NCI-H1694 (cell line): ENCODE measurements at places on chromosomes 6 and 20.

- no peak for DNase-seq
Observed at GRCh38 chr6:6357032-6357431, 36.6 kb upstream of the F13A1 start.

DNA sequence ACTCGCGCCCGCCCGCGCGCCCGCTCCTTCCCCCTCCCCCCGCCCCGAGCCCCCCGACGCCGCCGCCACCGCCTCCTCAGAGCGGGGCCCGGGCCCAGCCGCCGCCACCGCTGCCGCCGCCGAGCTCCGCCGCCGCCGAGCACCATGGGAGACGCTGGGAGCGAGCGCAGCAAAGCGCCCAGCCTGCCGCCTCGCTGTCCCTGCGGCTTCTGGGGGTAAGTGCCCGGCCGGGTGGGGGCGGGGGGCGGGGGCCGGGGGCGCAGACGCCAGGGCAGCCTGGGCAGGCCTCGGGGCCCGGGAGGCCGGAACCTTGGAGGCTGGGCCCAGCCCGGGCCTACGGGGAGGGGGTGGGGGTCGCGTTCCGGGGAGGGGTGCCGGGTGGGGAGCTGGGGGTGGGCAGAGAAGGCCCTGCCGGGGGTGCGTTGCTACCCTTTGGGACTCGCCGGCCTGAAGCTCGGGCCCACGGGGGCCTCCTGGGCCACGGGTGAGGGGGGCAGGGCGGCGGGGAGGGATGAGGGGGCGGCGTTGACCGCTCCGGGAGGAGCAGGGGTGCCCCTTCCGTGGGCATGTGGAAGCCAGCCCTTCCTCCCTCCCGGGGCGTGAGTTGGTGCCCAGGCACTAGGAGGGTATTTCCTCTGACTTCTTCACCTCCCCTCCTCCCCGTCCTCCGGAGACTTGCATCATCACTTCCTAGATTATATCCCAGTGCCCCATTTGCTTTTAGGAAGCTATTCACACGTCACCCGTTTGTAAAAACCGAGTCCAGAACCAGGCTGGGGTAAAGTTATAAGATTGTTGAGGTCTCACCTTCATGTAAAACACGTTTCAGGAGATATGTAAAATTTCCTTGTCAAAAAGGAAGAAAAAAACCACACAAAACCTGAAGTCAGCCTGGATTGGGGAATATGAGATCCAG lies 533 bp downstream of the ZFAND3 start:
- no peak for DNase-seq

GRCh38 chr20:40254023-40254772 lies 434.8 kb downstream of the MAFB start:
- no peak for DNase-seq

DNA sequence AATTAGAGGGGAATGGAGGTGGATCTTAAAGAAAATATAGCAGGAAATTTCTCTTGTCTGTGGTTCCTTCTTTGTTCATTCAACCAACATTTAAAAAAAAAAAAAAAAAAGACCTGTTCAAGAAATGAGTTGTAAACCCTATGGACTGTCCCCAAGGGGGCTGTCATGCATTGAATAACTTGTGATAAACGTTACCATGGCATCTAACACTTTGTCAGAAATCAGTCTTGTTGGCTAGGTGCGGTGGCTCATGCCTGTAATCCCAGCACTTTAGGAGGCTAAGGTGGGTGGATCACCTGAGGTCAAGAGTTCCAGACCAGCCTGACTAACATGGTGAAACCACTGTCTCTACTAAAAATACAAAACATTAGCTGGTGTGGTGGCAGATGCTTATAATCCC lies 381.7 kb downstream of the BCKDHB start:
- no peak for DNase-seq

DNA sequence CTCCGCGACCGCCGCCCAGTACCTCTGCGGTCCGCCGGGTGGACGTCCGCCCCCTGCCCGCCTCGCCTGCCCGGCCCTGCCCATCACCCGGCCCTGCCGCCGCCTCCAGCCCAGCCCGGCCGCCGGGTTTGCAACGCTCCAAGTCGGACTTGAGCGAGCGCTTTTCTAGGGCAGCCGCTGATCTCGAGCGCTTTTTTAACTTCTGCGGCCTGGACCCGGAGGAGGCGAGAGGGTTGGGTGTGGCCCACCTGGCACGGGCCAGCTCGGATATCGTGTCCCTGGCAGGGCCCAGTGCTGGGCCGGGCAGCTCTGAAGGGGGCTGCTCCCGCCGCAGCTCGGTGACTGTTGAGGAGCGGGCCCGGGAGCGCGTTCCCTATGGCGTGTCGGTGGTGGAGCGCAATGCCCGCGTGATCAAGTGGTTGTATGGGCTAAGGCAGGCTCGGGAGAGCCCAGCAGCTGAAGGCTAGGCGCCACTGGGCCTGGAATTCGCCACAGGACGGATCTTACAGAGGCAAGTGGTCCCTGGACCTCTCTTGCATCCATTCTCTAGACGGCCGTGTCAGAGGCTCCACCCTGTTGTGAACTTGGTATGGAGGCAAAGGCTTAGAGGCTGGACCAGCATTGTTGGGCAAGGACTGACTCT lies 11.8 kb downstream of the FAM110A start:
- no peak for DNase-seq

GRCh38 chr6:93684339-93684738 lies 265.0 kb upstream of the EPHA7 start:
- no peak for DNase-seq

- DNase-seq: no peak
Observed at GRCh38 chr20:58899512-58899911, 47.0 kb downstream of the GNAS start.

GRCh38 chr6:167350275-167350696 lies 25.4 kb downstream of the TTLL2 start:
- no peak for DNase-seq

DNA sequence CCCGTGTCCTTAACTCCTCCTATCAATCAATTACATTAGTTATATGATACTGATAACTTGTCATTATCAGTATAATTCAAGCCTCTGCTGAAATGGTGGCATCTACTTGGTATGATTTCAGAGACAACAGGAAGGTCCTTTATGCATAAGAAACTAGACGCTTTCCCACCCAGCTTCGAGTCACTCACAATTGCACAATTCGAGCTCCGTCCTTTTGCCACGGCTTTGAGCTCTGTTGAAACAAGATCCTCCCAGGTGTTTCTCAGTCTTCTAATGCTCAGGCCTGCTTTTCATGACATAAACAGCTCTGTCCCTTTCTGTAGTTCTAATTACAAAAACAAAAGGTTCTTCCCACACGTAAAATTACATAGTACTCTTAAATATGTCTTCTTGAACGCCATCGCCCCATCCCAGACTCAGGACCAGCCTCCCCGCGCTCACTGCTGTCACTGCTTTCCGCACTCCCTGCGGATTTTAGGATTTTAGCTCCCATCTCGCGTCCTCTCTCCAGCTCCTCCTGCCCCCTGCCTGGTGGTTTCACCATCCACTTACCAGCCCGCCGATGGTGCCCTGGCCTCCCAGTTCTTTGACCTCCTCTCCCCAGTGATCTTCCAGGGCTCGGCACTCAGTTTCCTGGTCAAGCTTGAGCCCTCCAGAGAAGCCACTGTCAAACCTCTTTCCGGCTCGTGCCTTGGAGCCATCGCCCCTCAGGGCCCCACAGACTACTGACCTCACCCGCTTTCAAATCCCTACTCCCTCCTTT lies 23.2 kb upstream of the PNPLA1 start:
- DNase-seq: no peak

- DNase-seq: no peak
Observed at GRCh38 chr6:119259027-119259426, 90.5 kb downstream of the MAN1A1 start.

GRCh38 chr6:104521176-104521575 lies 338.5 kb downstream of the HACE1 start:
- no peak for DNase-seq

DNA sequence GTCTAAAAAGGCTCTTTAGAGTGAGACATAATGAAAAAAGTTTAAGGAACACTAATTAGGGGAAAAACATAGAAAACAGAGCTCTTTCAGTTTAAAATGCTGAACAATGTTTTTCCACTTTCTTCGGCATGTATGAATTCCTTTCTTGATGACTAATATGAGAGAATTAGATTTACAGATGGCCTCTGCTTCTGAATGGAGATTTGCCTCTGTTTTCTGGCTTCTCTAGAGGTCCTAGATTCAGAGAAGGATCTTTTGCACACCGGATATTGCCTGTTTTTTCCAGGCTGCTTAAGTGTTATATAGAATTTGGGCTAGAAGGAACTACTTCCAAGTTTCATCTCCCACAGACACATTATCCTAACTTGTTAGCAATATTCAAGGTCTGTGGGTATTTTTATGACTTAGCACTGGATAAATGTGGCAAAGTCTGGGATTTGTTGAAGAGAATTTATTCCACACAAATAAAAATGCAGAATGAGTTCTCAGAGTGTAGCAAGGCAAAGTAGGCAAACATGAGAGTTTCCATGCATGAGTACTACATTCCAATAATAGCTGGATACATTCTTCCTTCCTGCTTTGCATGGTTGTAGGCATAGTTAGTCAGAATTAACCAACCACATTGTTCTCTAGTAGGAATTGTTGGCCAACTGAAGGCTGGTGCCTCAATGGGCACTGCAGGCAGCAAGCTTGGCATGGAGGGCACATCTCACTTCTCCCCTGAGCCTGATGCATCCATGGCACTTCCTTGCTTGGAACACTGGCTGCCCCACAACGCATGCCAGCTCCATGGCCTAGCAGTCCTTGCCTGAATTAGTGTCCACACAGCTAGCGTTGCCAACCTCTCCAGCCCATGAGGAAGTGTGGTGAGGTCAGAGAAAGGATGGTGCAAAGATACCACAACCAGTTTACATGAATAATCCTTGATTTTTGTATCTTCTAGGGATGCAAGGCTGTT lies 224.2 kb downstream of the CLIC5 start:
- DNase-seq: no peak

GRCh38 chr6:154218301-154218700 lies 138.3 kb downstream of the IPCEF1 start:
- DNase-seq: no peak

DNA sequence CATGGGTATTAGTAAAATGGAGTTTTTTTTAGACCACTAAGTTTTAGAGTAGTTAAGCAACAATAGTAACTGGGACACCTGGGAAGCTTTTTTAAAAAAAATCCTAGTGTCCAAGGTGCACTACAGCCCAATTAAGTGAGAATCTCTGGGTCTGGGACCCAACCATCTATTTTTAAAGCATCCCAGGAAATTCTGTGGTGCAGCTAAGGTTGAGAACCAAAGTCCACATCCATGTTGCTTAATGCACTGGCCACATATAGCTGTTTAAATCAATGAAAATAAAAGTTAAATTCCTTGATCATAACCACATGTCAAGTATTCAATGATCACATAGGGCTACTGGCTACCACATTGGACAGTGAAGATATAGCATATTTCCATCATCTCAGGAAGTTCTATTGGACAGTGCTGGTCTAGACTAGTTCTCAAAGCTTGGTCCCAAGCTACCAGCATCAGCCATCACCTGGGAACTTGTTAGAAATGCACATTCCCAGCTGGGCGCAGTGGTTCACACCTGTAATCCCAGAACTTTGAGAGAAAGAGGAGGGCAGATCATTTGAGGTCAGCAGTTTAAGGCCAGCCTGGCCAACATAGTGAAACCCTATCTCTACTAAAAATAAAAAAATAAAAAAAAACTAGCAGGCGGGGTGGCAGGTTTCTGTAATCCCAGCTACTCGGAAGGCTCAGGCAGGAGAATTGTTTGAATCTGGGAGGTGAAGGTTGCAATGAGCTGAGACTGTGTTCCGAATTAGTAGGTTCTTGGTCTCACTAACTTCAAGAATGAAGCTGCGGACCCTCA lies 12.7 kb downstream of the KIF13A start:
- DNase-seq: no peak

- DNase-seq: no peak
Observed at GRCh38 chr6:63537959-63538300, 34.4 kb upstream of the LOC128125822 start.

- DNase-seq: no peak
Observed at GRCh38 chr6:55756531-55757031, 118.8 kb downstream of the BMP5 start.

DNA sequence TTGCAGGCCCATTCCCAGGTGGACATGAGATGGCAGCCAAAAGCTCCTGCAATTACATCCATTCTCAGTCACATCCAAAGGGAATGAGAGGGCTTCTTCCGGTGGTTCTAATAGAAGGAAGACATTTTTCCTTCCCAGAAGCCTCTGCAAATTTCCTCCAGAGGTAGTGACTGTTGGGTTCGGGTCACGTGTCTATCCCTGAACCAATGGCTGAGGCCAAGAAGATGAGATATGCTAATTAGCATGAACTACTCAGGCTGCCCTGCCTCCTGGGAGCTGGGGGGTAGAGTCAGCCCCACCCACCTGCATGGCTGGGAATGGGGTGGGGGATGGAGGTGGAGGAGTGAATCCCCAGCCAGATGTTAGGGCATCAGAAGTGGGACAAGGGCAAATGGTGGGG lies 61.3 kb upstream of the IYD start:
- DNase-seq: no peak

DNA sequence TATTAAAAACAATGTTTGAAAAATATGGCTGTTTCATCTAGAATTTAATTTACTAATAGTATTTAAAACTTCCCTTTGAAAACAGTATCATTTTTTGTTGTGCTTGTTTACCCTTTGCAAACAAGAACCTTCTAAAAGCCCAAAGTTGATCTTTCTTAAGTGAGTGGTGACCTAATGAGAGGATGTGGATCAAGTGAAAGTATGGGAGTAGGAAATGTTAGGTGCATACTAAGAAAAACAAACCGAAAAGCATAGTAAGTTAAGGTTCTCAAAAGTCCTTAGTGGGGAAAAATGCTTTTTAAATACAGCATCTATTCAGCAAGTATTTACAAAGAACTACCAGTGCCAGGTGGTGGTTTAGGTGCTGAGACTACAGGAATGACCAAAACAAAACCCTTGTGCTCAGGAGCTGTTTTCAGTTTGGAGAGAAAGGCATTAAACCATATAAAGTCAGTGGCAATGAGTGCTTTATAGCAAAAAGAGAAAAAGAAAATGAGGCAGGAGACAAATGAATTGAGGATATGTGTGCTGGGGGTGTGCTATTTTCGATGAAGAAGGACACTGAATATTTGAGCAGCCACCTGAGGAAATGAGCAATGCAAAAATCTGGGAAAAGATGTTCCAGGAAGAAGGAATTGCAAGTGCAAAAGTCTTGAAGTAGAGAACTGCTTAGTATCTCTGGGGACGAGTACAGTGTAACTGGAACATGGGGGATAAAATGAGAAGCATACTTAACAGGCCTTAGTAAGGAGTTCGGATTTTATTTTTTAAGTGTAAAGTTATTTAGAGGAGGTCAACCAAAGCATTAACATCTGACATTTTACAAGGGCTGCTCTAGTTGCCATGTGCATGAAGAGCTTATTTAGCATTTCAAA lies 24.0 kb downstream of the RNF146 start:
- DNase-seq: no peak

DNA sequence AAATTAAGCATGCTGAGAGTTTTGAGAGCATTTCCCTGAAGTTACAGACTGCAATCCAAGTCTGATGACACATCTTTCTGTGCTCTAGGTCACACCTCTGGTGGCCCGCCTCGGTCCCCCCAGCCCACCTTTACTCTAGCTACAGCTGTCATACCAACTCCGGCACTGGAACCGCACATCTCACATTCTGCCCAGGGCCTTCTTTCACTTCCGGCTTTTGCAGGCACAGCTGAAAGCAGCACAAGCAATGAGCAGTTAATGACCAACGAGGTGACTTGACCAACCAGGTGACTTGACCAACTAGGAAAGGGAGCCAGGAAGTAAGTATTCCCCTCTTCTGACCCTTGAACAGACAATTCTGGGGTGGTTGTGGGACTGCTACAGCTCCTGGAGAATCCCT lies 88.6 kb upstream of the MOCS1 start:
- no peak for DNase-seq
